ENCODE measurements at places on chromosomes 12 and 14.

- no peak for DNase-seq
Measured at GRCh38 chr14:52988139-52988538, 37.3 kb upstream of the FERMT2 start.

- no peak for DNase-seq
Measured at GRCh38 chr12:110744151-110744571, 1.5 kb upstream of the PPP1CC start.

DNA sequence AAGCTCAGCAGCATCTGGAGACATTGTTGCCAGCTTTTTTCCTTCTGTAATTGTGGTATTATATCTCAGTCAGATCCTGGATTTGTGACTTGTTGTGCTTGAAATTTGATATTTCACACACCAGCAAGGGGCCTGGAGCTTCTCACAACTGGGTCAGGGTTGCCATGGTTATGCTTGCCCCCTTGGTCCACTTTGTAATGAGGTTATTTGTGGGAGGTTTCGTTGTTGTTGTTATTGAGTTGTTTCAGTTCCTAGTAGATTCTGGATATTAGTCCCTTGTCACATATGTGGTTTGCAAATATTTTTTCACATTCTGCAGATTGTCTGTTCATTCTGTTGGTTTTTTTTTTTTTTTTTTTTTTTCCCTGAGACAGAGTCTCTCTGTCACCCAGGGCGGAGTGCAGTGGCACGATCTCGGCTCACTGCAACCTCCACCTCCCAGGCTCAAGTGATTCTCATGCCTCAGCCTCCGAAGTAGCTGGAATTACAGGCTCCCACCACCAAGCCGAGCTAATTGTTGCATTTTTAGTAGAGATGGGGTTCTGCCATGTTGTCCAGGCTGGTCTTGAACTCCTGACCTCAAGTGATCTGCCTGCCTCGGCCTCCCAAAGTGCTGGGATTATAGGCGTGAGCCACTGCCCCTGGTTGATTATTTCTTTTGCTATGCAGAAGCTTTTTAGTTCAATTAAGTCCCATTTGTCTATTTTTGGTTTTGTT, 80.6 kb upstream of the ETV6 start:
- DNase-seq, result no peak

- DNase-seq, result no peak
Measured at GRCh38 chr12:132395192-132395907, 66.0 kb upstream of the GALNT9 start.

GRCh38 chr14:74980731-74981461, 21.8 kb upstream of the EIF2B2 start:
- DNase-seq, result no peak

DNA sequence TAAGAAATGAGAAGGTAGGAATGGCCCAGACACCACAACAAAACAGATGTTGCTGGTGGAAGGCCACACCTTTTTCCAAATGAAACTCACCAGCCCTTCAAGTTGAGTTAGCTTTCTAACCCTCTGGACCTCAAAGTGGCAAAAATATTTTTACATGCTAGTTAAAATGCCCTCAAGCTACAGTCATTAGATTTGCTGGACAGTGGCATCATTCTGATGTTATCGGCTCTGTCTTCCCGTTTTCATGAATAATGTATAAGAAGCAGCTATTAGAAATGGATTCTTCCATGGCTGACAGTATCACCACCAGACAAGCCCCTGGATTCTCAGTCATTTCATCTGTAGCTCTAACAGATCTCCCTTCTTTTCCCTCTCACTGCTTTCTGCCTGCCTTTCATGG, 37.1 kb upstream of the PLXNC1 start:
- no peak for DNase-seq

DNA sequence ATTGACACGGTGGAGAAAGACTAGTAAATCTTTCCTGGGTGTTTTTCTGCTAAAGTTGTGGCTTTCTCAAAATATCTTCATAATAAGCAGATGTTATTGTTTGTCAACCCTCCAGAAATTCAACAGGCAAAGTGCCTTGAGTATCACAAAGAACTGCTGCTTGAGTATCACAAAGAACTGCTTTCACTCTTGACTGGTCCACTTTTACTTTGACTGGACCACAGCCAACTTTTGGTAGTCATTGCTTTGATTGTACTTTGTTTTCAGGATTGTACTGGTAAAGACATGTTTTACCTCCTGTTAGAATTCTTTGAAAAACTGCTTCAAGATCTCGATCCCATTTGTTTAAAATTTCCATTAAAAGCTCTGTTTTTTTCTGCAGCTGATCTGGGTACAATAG, 62.6 kb downstream of the PDZRN4 start:
- no peak for DNase-seq

- DNase-seq, result no peak
Measured at GRCh38 chr12:22533155-22533554, 11.2 kb downstream of the C2CD5 start.

- DNase-seq, result no peak
Measured at GRCh38 chr14:70156592-70156991, 32.2 kb downstream of the SLC8A3 start.

GRCh38 chr12:74204236-74204635, 333.4 kb upstream of the ATXN7L3B start:
- no peak for DNase-seq

GRCh38 chr12:8917751-8918150, 3.4 kb downstream of the PHC1 start:
- DNase-seq, result no peak

DNA sequence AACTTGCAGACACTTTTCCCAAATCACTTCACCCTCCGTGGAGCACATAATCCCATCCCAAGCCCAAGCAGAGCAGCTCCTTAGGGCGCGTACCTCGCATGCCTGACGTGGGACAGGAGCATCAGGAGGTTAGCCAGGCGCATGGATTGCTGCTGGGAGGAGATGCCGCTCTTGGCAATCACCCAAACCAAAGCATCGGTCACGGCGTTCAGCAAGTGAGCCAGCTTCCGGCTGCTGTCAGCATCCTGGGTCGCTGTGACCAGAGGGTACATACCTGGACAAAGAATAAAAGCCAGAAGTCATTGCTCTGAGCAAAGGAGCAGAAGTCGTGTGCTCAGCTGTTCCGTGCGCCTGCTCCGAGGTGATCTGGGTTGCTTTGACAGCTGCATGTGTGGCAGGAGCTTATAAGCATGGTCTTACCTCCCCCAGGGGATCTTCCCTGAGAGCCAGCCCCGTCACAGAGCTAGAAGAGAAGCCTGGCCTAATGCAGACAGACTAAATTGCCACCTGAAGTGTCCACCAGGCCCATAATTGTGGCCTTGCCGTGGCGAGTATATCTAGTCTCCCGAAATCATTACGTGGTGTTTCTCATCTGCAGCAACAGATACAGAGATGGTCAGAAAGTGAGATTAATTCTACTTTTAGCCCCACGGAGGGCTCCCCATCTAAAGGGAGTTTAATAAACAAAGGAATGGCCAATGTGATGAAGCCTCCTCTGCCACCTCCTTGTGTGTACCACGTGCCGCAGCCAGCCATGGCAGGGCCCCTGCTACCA, 59.1 kb downstream of the ESR2 start:
- no peak for DNase-seq

DNA sequence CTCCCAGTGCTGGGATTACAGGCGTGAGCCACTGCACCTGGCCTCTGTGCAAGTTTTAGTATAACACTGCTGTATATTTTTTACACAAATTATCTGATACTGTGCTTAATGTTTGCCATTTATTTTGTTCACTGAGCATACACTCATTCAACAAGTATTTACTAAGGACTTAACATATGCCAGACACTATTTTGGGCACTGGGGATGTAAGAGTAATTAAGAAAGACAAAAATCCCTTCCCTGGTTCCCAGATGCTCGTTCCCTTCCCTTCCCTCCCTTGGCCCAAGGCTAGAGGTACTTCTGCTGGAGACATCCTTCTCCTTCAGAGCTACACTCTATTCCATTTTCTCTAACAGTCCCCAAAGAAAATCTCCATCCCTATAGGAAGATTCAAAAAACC, 12.5 kb downstream of the CIT start:
- DNase-seq, result no peak

GRCh38 chr14:33938131-33938949, 12.5 kb downstream of the EGLN3 start:
- no peak for DNase-seq

GRCh38 chr12:32205731-32206130, 99.1 kb downstream of the BICD1 start:
- DNase-seq, result no peak

DNA sequence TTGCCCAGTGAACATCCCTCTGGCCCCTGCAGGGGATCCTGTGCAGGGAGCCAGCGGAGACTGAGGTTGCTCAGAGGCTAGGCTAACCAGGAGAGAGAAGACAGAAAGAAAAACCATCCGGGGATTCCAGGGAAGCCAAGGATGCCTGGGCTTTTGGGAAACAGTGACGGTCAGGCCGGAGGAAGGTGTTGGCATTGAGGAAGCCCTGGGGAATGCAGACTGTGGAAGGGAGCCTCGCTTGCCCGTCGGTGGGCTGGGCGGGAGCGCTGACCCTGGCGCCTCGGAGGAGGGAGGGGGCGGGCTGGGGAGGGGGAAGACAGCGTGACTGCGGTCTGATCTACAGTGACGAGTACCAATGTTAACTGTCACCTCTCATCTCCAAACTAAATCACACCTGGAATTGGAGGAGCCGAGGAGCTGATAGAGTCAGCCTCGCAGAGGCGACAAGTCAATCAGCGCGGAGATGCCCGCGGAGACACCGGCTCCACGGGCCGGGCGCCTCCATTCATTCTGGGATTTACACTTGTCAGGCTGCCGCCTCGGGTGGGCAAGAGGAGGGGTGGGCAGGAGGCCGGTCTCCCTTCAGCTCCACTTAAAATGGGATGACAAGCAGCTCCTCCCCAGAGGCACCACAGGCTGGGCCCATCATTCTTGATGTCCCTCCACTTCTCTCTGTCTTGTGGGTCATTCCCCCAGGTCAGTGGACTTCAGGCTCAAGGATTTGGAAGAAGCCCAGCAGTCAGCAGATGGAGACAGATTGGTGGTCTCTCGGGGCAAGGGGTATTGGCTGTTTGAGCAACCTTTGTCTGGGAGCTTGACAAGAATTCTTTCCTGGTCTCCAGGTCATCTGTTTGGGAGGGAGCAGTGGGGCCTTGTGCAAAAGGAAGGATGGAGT, 20.4 kb upstream of the GPATCH2L start:
- DNase-seq, result no peak
